Stimulated activated CD4-positive, alpha-beta T cell treated with anti-CD3 and anti-CD28 coated beads, Interleukin-4, amount 100 ng/mL, for 24 hours (primary cell): ENCODE measurements at places on chromosomes 3 and 15.

GRCh38 chr15:87369269-87369668, 887.3 kb downstream of the NTRK3 start:
- no peak for DNase-seq

GRCh38 chr15:70470556-70471191, 292.7 kb downstream of the UACA start:
- no peak for DNase-seq

GRCh38 chr3:27340534-27340933, 28.6 kb downstream of the NEK10 start:
- no peak for DNase-seq

- no peak for DNase-seq
Measured at GRCh38 chr15:97081666-97082226, 751.2 kb downstream of the NR2F2 start.

- DNase-seq: no peak
Measured at GRCh38 chr15:89150762-89151664, 62.8 kb downstream of the ABHD2 start.
